ENCODE measurements at places on chromosomes 11 and 22.

DNA sequence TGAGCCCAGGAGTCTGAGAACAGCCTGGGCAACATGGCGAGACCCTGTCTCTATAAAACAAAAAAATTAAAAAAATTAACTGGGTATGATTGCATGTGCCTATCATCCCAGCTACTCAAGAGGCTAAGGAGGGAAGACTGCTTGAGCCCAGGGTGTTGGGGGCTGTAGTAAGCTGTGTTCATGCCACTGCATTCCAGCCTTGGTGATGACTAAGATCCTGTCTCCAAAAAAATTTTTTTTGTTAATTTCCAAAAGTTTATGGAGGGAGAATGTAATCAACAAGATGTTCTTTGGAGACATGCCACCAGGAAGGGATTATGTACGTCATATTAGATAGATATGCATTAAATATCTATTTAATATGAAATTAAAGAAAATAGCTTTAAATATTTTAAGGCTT, 267.5 kb downstream of the SBF2 start:
- no peak for DNase-seq

DNA sequence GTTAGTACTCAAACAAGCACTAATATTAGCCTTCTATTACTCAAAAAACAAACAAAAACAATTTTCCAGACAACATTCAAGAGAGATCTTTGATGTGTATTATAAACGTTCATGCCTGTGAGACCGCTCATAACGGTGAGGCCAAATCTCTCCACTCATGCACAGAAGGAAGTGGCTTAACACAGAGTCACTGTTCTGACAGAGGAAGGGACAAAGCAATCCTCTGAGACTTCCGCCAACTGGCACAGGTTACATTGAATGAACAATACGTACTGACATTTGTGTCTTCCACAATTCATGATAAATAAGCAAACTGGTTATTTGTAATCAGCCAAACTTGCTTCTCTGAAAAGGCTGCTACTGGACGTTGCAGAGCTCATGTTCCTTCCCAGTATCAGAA, 30.5 kb downstream of the CHKA start:
- no peak for DNase-seq

DNA sequence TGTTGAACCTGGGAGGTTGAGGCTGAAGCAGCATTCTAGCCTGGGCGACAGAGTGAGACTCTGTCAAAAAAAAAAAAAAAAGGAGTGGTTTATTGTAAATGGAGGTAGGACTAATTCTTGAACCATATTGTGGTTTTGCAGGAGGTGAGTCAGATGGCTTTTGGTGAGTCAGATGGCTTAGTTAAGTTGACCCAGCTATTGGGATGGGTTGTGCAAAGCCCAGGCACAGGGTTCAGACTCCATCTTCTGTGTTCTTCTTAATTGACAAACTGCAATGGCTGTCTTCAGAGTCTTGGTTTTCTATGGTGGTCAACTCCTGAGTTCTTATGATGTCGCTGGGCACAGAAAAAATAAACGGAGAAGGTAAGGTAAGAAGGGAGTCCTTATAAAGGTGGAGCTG, 182.7 kb downstream of the ADAMTS15 start:
- no peak for DNase-seq

DNA sequence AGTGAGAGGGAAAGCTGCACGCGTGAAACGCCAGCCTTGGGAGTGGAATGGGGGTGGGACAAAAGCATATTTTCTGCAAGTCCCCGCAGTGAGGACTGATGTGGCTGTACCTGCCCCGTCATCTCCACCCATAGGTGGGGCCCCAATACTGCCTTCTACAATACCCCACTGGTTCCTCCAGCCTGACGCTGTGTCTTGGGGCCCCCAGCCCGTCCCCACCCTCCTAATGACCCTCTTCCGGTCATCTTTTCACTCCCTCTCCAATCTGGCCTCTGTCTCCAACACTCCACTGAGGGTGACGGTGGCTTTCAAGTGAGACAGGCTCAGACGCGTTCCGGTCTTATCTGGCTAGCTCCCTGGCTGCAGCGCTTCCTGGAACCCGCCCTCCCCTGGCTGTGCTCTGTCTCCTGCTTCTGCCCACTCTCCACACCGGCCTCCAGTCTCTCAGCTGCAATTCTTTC, 104.2 kb downstream of the MICAL3 start:
- DNase-seq: no peak

GRCh38 chr11:60150279-60150678, 32.6 kb downstream of the MS4A6A start:
- no peak for DNase-seq

DNA sequence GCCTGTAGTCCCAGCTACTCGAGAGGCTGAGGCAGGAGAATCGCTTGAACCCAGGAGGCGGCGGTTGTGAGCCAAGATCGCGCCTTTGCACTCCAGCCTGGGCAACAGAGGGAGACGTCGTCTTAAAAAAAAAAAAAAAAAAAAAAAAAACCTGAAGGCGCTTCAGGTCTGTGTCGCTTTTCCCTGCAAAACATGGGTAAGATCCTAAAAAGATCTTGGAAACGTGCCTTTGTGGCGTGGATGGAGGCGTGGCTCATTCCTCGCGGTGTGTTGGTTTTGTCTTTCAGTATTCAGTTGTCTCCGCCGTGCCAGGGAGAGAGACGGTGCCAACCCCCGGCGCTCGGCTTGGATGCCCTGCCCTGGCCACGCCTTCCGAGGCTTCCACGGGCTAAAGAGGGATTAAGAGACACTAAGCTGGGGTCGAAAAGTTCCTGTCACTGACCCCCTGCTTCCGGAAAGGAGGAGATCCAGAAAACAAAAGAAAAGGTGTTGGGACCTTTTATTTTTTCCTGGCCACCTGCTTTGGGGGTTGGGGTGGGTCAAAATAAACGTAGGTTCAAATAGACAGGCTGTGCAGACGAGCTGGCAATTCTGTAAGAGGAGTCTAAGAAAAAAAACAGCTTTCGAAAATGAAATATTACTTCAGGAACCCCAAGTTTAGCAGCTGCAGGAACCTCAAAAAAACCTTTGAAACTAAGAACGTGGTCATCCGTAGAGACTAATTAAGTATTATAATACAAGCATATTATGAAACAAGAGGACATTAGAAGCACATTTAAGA, 1.1 kb upstream of the SLC35F2 start:
- DNase-seq: peak; percentile 71

- no peak for DNase-seq
Observed at GRCh38 chr11:114172871-114173444, 113.4 kb downstream of the ZBTB16 start.

DNA sequence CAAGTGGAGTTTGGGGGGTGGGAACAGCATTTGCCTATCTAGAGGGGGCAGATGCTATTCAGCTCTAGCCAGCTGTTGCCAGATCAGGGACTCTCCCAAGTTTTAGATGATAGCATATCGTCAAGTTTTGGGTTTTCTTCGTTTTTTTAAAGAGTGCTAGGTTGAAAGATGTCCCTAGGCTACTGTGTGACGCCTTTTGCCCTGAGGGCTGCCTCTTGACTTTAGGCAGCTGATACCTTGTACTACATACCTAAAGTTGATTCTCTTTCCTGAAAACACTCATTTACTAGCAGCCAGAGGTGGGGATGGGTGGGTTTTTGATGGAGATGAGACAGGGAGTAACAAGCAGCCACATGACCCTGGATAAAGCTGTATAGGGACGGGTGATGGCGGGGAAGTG, 87.1 kb downstream of the ABTB2 start:
- DNase-seq: no peak

DNA sequence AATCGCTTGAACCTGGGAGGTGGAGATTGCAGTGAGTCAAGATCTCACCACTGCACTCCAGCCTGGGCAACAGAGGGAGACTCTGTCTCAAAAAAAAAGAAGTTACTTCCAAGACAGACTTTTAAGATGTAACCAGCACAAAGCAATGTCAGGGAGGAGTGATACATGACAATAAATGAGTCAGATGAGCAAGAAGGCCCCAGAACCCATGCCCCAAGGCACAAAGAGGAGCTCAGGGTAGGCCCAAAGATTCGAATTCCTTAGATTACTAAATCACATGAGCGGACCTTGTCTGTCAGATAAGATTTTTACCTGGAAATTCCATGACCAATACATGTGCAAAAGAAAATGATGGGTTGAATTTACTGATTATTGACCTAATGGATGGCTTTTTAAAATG, 10.5 kb upstream of the JHY start:
- no peak for DNase-seq

- no peak for DNase-seq
Observed at GRCh38 chr11:126474220-126474619, 118.7 kb downstream of the ST3GAL4 start.

DNA sequence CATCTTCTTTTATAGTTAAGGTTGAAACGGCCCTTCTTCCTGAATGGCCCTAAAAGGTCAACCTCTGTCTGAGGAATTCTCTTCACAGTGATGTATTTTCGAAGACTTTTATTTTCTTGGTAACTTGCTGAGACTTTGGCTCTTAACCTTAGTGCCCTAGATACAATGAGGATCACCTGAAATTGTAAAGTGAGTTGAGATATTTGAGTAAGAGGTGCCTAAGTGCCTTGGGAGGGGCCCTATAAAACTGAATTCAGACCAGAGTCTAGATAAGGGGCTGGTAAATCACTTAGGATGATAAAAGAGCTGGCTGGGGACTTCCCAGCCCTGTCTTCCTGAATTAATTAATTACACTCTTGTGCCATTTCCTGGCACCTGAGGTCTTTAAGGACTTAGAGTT, 505.6 kb upstream of the KIRREL3 start:
- DNase-seq: no peak

DNA sequence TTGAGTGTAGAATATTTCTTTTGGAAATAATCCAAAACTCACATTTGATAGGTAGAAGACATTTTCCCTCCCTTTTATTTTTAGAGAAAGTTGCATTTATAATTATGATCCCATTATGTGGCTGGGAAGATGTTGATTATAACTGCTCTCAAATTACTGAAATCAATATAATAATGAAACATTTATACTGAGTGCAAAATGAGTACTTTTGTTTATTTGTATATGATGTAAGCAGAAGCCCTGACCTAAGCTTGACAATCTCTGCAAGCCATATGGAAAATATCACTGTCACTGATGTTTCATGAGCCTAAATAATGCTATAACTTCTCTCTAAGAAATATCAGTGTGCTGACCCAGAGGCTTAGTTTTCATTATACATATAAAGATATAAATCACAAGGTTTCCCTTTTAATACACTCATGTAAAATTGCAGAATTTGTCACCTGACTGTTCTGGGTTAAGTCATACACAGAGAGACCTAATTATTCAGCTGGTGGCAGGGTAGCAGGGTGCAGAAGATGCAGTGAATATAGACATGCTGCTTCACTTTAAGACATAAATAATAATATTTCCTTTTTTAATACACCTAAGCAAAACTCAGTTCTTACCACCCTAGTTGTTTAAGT, 99.2 kb downstream of the BBOX1 start:
- DNase-seq: no peak

DNA sequence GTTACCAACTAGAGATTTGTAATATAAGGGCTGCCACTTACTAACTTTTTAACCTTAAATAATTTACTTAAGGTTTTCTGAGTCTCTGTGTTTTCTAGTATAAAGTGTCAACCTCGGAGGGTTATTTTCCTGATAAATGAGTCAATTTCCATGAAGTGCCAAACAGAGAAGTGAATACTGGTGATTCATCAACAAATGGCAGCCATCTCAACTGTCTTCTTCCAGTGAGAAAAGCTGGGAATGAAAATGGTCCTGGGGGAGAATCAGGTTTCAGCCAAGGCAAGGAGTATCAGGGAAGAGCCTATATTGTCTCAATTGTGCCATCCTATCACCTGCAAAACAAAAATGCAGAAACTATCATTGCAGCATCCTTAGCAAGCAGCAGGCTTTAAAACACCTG, 129.1 kb downstream of the LUZP2 start:
- no peak for DNase-seq

DNA sequence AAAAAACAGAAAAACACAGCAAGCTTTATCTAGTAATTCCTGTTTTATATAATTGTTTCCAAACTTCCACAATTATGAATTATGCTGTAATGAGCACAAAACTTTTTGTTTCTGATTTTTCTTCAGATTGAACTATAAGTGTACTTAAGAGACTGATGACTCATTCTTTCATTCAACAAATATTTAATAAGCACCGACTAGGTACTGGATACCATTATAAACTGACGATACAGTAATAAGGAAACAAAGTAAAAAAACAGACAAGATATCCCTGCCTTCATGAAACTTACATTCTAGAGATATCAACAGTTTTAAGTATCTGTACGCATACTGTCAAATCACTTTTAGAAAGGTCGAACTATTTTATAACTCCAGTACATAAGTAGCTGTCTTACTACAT, 78.6 kb downstream of the ME3 start:
- DNase-seq: no peak

GRCh38 chr11:793556-793955, 3.7 kb upstream of the CEND1 start:
- DNase-seq: peak; percentile 71

- no peak for DNase-seq
Observed at GRCh38 chr22:26904483-26904882, 247.1 kb downstream of the MIAT start.

DNA sequence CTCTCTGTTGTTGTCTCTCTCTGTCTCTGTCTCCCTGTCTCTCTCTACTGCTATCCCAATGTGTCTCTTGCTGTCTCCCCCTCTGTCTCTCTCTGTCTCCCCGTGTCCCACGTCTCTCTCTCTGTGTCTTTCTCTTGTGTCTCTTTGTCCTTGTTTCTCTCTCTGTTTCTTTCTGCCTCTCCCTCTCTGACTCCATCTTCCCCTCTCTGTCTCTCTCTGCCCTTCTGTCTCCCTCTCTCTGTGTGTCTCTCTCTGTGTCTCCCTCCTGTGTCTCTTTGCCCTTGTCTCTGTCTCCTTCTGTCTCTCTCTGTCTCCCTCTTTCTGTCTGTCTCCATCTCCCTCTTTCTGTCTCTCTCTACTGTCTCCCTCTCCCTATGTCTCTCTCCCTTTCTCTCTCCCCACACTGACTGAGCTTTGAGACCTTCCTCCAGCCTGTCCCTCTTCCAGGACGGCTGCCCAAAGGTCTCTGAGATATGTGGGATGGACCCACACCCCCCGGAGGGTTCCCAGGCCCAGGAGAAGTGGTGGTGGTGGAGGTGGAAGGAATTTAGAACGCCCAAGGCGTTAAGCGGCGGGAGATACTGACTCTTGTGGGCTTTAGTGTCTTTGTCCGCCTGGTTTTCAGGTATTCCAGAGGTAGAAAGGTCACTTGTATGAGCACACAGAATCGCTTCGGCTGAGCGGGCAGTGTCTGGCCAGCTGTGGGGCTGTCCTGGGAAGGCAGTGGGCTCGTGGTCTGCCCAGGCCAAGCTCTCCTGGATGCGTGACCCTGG, 65.5 kb upstream of the CCND1 start:
- DNase-seq: no peak

- no peak for DNase-seq
Observed at GRCh38 chr11:13303668-13304649, 26.4 kb downstream of the BMAL1 start.

GRCh38 chr11:114399490-114400215, 658 bp downstream of the C11orf71 start:
- DNase-seq: peak; percentile 68

GRCh38 chr11:125674210-125674609, 6.4 kb downstream of the ACRV1 start:
- no peak for DNase-seq

- no peak for DNase-seq
Observed at GRCh38 chr11:124108156-124108555, 7.1 kb upstream of the VWA5A start.

Measured in D341Med (cell line).